Small intestine (tissue), 16 donors: ENCODE measurements at places on chromosomes 2 and 18.

- no peak for DNase-seq
These were observed 774.3 kb upstream of the HS6ST1 start for GRCh38 chr2:129092956-129093355.

- peak; percentile 43 for DNase-seq
These were observed 85.3 kb upstream of the EFEMP1 start for GRCh38 chr2:56008661-56009431.

GRCh38 chr2:5521461-5521860 is 170.7 kb upstream of the SOX11 start:
- DNase-seq = no peak

- no peak for DNase-seq
These were observed 1407.0 kb upstream of the CELF4 start for GRCh38 chr18:38972571-38972970.

DNA sequence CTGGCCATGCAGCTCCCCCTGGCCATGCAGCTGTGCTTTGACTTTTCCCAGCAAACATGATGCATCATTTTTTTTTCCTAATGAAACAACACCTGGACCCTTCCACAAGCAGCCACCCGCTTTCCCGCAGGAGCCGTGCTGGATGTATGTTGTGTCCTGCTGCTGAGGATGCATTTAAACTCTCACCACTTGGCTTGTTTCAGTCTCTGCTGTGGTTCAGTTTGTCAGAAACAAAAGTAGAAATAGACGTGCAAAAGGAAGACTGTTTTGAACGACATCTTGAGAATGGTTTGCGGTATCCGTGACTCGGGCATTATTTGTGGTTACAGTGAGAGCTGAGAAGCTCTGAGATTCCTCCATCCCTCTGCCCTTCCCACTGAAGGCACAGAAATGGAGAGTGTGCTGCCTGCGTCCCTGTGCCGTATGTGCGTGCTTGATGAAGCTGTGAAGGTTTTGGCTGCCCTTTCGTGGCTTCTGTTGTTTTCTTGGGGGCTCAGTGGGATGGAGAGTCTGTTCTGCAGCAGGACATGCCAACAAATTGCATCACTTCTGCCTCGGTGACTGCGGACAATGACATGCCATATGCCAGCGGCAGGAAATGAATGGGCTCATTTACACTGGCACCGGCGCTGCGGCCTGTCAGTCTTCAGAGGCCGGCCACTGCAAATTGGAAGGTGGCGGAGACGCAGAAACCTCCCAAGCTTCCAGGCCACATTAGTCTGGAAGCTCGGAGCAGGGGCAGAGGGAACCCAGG is 417.7 kb upstream of the SALL3 start:
- no peak for DNase-seq

- peak; percentile 73 for DNase-seq
These were observed 51.7 kb upstream of the SMIM21 start for GRCh38 chr18:75478996-75479880.

GRCh38 chr18:37534627-37535026 is 31.0 kb downstream of the CELF4 start:
- DNase-seq = no peak

- no peak for DNase-seq
These were observed 24.6 kb downstream of the TMEM127 start for GRCh38 chr2:96241227-96241626.

DNA sequence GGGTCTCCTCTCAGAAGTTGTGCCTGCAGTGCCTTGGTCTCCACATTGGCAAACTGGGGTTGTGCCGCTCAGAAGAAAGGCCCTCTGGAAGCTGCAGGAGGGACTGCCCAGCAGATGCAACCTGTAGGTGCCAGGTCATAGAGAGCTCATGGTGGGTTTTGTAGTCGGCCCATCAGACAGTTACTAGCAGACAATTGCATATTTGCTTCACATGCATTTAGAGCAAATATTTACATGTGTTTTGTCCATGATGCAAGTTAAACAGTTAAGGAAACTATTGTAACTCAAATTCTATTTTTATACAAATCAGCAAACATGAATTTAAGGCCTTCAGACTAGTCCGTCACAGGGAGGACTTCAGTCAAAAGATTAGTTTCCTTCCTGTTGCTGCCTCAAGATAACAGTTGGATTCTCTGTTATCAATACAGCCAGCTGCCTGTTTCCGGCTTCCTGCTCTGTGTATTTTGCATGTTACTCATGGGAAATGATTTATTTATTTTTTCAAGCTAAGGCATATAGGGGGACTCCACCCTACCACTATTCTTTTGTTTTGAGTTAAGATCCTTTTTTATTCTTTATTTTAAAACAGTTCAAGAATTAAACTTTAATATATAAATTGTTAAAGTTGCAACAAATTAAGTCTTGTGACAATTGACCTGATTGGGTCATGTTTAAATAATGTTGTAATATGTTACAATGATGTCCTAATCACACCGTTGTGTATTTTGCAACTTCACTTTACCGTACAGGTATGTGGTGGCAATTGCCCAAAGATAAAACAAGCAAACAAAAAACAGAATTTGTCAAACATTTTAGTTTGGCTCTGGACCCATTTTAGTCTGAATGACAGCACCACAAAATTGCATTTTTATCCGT is 133.5 kb downstream of the SPTBN1 start:
- peak; percentile 87 for DNase-seq

GRCh38 chr2:55137024-55137958 is 87.0 kb upstream of the RTN4 start:
- DNase-seq = peak; percentile 80

DNA sequence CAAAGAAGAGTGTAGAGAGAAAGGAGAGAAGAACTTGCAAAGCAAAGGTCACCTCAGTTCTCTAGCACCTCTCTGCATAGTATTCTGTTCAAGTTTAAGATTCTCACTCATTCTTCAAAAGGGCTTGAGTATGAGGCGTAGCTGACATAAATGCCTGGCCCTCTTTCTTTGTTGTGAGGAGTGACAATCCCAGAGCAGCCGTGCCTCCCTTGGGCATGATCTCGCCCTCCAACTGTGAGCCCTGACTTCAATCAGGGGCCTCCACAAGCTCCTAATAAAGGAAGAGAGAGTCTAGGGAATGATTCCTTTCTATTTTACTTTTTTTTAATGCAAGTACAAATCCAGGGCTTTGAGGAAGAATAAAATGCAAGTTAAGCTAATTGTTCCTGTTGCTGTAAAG is 402.7 kb downstream of the LRP1B start:
- DNase-seq = no peak

GRCh38 chr2:159292157-159292556 is 5.7 kb upstream of the WDSUB1 start:
- DNase-seq = no peak

DNA sequence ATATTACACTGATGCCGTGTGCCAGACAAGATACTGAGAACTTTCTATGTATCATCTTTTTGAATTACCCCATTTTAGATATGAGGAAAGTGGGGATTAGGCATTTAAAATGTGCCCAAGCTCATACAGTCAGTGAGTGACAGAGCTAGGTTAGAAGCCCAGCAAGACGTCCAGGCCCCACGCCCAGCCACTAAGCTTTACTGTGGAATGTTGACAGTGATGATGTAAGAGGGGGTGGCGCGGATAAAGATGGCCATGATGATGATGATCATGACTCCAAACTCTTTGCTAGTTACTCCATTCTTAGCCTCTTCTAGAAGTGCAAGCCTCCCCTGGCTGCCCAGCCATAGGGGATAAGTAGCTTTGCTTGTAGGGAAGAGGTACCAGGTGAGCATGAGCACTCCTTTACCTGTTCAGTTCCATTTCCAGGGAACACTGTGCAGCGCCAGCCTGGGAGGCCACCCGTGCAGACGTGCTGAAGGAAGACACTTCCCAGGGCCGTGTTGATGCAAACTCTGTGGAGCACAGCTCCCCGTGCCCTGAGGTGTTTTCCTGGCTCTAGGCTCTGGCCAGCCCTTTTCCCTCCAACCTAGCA is 65.5 kb downstream of the BCL2L11 start:
- peak; percentile 75 for DNase-seq

- DNase-seq = no peak
These were observed 118.8 kb downstream of the SETBP1 start for GRCh38 chr18:44799382-44799906.

GRCh38 chr18:62977512-62977911 is 262.2 kb downstream of the PHLPP1 start:
- DNase-seq = no peak

DNA sequence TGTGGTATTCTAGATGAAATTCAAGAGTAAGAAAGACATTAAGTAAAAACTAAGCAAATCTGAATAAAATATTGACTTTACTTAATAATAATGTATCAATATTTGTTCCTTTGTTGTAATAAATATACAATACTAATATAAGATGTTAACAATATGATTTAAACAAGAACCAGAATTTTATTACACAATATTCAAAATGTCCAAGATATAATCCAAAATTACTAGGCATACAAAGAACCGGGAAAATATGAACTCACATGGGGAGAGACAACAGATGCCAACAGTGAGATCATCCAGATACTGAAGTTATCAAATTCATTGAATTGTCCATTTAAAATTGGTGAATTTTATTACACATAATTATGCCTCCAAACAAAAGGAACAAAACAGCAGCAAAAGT is 286.3 kb downstream of the AFF3 start:
- no peak for DNase-seq

DNA sequence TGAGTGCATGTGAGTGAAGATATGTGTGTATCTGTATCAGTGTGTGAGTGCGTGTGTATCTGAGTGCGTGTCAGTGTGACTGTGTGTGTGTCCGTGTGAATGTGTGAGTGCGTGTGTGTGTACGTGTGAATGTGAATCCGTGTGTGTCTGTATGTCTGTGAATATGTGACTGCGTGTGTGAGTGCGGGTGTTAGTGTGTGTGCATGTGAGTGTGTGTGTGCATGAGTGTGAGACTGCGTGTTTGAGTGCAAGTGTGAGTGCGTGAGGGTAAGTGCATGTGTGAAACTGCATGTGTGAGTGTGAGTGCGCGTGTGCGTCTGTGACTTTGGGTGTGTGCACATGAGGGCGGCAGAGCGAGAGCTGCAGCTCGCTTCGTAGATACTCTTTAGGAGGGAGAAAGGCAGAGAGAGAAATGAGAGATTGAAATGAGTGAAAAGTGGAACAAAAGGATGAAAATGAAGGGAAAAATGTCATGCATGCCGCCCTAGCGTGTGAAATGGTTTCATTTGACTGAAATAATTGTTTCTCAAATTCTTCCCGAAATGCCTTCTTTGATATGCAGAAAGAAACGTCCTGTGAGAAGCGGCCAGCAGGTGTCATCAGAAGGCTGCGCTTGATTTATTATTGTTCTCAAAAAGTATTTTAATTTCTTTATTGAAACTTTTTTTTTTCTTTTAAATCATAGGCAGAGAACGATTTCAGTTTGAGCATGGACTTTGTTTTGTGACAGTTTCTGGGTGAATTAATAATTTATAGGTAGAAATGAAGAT is 25.6 kb downstream of the ZNF407 start:
- no peak for DNase-seq

- DNase-seq = no peak
These were observed 94.3 kb upstream of the TMEM18 start for GRCh38 chr2:771538-771937.
